ENCODE measurements at places on chromosomes 7 and 10.

GRCh38 chr10:34626158-34626880 is 188.8 kb downstream of the PARD3 start:
- H3K27ac ChIP-seq: peak overlapping the region; percentile 67
- no peaks in the 10 kb centered on the region for H3K27me3 ChIP-seq
- no peaks in the 10 kb centered on the region for H3K36me3 ChIP-seq
- H3K4me3 ChIP-seq: no peak overlapping the region
- DNase-seq: peak; percentile 4
- H3K4me1 ChIP-seq: peaks cover 35% of the 10 kb centered on the region

- peak; percentile 37 for DNase-seq
- no peaks in the 10 kb centered on the region for H3K36me3 ChIP-seq
- no peak overlapping the region for H3K27ac ChIP-seq
- H3K4me1 ChIP-seq: peaks cover 13% of the 10 kb centered on the region
- no peak overlapping the region for H3K4me3 ChIP-seq
These were observed 115.3 kb upstream of the WDR11 start for GRCh38 chr10:120735773-120736371.

- H3K4me1 ChIP-seq: no peaks in the 10 kb centered on the region
- H3K36me3 ChIP-seq: no peaks in the 10 kb centered on the region
- H3K4me3 ChIP-seq: no peak overlapping the region
- H3K27ac ChIP-seq: no peak overlapping the region
- H3K27me3 ChIP-seq: peaks cover 68% of the 10 kb centered on the region
These were observed 160.7 kb downstream of the NXPH1 start for GRCh38 chr7:8594115-8594514.

DNA sequence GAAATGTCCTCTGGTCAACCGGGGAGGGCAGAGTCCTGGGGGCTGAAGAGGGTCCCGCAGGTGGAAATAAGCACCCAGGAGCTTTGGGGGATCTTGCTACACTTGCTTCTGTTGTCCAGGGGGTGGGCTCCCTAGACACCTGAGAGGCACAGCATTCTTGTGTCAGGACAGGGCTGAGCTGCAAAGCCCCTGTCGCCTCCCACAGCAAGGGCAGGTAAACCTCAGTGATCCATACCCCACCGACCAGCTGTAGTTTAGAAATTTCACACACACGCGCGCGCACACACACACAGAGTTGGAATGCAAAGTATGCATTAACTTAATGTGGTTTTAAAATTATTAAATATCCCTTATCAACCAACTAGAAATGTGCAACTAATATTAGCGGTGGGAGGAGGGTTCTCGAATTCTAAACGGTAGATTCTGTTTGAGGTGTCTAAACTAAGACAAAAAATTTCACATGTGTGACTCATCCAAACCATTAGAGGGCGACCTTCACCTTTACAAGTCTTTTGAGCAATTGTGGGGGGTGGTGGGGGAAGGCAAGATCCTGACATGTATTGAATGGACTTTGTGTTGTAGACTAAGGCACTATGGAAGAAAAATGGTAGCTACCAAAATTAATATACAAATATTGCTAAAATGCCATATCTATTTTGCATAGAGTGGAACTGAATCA is 34.3 kb upstream of the PTF1A start:
- DNase-seq: peak; percentile 50
- no peak overlapping the region for H3K4me3 ChIP-seq
- no peaks in the 10 kb centered on the region for H3K36me3 ChIP-seq
- H3K4me1 ChIP-seq: peaks cover 17% of the 10 kb centered on the region
- no peak overlapping the region for H3K27ac ChIP-seq

DNA sequence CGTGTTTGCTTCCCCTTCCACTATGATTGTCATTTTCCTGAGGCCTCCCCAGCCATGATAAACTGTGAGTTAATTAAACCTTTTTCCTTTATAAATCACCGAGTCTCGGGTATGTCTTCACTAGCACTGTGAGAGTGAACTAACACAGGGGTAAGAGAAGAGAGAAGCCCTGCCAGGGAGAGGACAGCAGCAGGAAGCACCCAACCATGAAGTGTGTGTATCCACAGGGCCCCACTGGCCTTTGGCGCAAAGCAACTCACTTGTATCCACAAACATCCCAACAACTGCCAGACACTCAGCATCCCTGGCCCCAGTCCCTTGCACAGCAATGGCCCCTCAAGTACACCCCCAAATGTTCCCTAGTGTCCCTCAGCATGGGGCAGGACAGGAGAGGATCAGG is 115.1 kb downstream of the MAD1L1 start:
- peaks cover 21% of the 10 kb centered on the region for H3K4me1 ChIP-seq
- no peak overlapping the region for H3K4me3 ChIP-seq
- peaks cover 5% of the 10 kb centered on the region for H3K36me3 ChIP-seq
- H3K27ac ChIP-seq: no peak overlapping the region
- no peak for DNase-seq

DNA sequence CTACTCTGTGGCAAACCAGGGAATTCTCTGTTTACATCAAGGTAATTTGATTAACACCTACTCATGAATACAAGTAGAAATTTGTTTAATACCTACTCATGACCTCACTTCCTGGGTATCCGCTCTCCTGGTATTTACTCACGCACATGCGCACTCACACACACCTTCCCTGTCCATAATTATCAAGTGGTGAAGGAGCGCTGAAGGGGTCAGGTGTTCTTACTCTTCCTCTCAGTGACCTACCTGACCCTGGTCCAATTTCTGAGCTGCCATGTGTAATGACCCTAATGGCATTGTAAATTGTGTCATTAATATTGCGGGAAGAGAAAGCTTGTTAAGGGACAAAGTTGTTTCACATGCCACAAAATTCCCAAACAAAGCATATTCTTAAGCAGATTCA is 41.3 kb upstream of the TRIL start:
- DNase-seq: no peak
- no peaks in the 10 kb centered on the region for H3K4me1 ChIP-seq
- no peak overlapping the region for H3K4me3 ChIP-seq
- no peaks in the 10 kb centered on the region for H3K27me3 ChIP-seq
- no peaks in the 10 kb centered on the region for H3K36me3 ChIP-seq
- H3K27ac ChIP-seq: no peak overlapping the region

GRCh38 chr10:118955951-118956801 is 73.3 kb upstream of the NANOS1 start:
- H3K4me3 ChIP-seq: no peak overlapping the region
- no peaks in the 10 kb centered on the region for H3K36me3 ChIP-seq
- no peaks in the 10 kb centered on the region for H3K27me3 ChIP-seq
- no peak overlapping the region for H3K27ac ChIP-seq

- H3K27me3 ChIP-seq: no peaks in the 10 kb centered on the region
- H3K36me3 ChIP-seq: no peaks in the 10 kb centered on the region
- peak; percentile 42 for DNase-seq
- no peak overlapping the region for H3K4me3 ChIP-seq
These were observed 54.7 kb downstream of the STEAP1B start for GRCh38 chr7:22445140-22445743.

DNA sequence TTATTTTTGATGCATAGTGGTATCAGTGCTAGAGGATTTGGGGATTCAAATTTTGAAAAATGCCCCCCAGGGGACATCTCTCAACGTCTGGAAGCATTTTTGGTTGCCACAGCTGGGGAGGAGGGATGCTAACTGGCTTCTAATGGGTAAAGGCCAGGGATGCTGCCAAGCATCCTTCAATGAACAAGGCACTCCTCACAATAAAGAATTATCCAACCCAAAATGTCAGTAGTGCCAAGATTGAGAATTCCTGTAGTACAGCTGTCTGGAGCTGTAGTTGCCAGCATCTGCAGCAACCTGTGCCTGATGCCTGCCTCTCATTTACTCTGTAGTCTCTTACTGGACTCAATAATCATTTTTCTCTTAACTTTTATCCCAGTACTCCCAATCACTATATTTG is 53.5 kb downstream of the SEPTIN7 start:
- no peak for DNase-seq
- peaks cover 32% of the 10 kb centered on the region for H3K36me3 ChIP-seq
- peaks cover 10% of the 10 kb centered on the region for H3K4me1 ChIP-seq

GRCh38 chr10:127910464-127910770 is 3.5 kb downstream of the PTPRE start:
- H3K27me3 ChIP-seq: no peaks in the 10 kb centered on the region
- H3K4me1 ChIP-seq: peaks cover 7% of the 10 kb centered on the region
- DNase-seq: no peak
- H3K4me3 ChIP-seq: no peak overlapping the region
- no peak overlapping the region for H3K27ac ChIP-seq
- H3K36me3 ChIP-seq: no peaks in the 10 kb centered on the region

DNA sequence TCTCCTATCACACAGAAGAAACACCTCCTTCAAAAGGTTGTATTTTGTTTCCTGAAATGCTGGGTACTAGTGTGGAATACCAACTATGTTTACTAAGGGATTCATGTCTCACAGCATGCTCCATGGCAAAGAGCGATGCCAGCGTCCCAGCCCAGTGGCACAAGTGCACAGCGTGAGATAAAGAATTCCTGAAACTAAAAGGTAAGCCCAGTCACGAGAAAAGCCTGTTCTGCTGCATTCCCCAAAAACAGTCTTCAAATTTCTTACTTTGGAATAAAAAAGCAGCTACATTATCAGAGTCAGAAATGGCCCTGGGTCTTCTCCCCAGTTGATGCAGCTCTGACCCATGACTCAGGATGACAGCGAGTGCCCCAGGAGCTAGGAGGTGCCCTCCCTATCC is 53.1 kb upstream of the DDC start:
- H3K36me3 ChIP-seq: peaks cover 29% of the 10 kb centered on the region
- no peak overlapping the region for H3K27ac ChIP-seq
- H3K27me3 ChIP-seq: no peaks in the 10 kb centered on the region
- no peaks in the 10 kb centered on the region for H3K4me1 ChIP-seq

GRCh38 chr10:1650542-1651269 is 86.6 kb downstream of the ADARB2 start:
- H3K4me3 ChIP-seq: no peak overlapping the region
- DNase-seq: no peak
- H3K27me3 ChIP-seq: no peaks in the 10 kb centered on the region
- peaks cover 9% of the 10 kb centered on the region for H3K36me3 ChIP-seq

DNA sequence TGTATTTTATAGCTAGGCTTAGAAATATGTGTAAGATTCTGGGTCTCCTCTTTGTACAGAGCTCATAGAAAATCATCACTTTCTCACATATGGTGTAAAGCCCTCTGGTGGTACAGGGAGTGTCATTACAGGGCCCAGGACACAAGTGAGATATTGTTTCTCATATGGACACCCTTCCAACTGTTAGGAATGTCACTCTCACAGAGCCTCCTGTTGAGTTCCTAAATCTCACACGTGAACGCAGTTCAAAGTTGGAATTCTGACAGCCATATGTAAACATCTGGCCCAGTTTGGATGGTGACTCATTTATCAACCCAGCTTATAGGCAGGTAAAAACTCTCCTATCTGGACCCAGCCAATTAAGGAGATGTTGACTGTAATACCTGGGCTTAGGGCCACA is 35.4 kb upstream of the ZNF107 start:
- H3K36me3 ChIP-seq: no peaks in the 10 kb centered on the region
- no peak overlapping the region for H3K4me3 ChIP-seq
- no peaks in the 10 kb centered on the region for H3K27me3 ChIP-seq
- H3K4me1 ChIP-seq: no peaks in the 10 kb centered on the region
- DNase-seq: no peak

DNA sequence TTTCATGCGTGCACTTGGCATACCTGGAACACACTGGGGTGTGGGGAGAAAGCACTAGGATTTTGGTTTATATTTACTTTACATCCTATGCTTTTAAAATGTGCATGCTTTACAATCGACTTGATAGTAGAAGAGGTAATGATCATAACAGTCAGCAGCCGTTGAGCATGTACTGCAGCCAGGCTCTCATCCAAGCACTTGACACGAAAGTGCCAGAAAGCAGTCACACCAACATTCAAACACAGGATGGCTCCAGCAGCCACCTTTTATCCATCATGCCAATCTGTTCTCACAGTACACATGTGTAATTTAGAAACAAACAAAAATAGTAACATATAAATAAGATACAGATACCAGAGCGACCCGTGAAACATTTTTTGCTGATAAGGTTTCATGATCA is 1.2 kb upstream of the FAM241B start:
- H3K4me3 ChIP-seq: no peak overlapping the region
- no peak overlapping the region for H3K27ac ChIP-seq
- H3K27me3 ChIP-seq: peaks cover 11% of the 10 kb centered on the region
- no peaks in the 10 kb centered on the region for H3K36me3 ChIP-seq
- H3K4me1 ChIP-seq: no peaks in the 10 kb centered on the region

DNA sequence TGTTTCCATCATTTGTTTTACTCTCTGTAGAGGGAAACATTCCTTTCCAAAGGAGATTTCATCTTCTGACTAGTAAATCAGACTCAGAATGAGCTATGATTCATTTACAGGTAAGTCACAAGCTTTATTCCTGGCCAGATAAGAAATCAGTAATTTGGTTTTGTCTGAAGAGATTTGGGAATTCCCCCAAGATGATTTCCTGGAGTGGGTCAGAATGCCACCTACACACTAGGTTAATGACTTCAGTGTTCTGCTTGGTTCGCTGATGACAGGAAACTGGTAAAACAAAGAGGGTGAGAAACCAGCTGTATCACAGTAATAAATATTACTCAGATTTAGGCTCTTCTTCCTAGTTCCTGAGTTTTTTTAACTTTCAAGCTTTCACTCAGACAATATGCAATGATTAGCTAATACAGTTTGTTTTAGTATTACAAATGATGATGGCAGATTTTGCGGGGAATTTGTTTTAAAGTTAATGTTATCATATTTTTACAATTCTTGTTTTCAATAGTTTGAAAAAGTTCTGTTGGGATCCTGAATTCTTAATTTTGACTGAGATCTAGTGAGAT is 8.3 kb upstream of the ASZ1 start:
- no peak overlapping the region for H3K27ac ChIP-seq
- no peak for DNase-seq
- no peaks in the 10 kb centered on the region for H3K36me3 ChIP-seq
- peaks cover 96% of the 10 kb centered on the region for H3K27me3 ChIP-seq
- H3K4me3 ChIP-seq: no peak overlapping the region
- H3K4me1 ChIP-seq: no peaks in the 10 kb centered on the region

DNA sequence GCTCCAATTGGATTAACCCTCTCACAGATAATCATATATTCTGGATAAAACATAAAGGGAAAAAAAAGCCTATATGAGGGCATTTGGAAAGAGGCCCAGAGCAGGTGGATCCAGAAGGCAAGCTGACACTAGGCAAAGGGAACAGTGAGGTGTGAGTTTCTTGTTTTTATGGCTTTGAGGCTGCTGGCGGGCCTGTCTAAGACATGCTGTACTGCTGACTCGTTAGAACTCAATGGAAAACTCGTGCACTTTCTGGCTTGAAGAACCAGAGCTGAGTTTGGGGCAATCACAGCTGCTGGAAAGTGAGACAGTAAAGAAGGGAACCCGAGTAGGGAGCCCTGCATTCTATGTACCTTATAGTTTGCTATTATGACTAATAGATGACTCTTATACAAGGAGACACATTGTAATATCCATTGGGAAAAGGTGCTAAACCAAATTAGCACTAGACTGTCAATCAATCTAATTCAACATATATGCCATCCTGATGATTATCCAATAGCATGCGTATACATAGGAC is 637.1 kb downstream of the GATA3 start:
- no peaks in the 10 kb centered on the region for H3K36me3 ChIP-seq
- DNase-seq: no peak
- H3K4me1 ChIP-seq: no peaks in the 10 kb centered on the region
- H3K27me3 ChIP-seq: no peaks in the 10 kb centered on the region
- H3K4me3 ChIP-seq: no peak overlapping the region

- H3K27ac ChIP-seq: no peak overlapping the region
- H3K36me3 ChIP-seq: no peaks in the 10 kb centered on the region
- peaks cover 5% of the 10 kb centered on the region for H3K4me1 ChIP-seq
- peaks cover 25% of the 10 kb centered on the region for H3K27me3 ChIP-seq
These were observed 220.2 kb downstream of the DGKI start for GRCh38 chr7:137626469-137627067.

Data from MCF 10A (cell line).